Fibroblast of skin of left quadriceps (primary cell): ENCODE measurements at places on chromosomes 4 and X.

DNA sequence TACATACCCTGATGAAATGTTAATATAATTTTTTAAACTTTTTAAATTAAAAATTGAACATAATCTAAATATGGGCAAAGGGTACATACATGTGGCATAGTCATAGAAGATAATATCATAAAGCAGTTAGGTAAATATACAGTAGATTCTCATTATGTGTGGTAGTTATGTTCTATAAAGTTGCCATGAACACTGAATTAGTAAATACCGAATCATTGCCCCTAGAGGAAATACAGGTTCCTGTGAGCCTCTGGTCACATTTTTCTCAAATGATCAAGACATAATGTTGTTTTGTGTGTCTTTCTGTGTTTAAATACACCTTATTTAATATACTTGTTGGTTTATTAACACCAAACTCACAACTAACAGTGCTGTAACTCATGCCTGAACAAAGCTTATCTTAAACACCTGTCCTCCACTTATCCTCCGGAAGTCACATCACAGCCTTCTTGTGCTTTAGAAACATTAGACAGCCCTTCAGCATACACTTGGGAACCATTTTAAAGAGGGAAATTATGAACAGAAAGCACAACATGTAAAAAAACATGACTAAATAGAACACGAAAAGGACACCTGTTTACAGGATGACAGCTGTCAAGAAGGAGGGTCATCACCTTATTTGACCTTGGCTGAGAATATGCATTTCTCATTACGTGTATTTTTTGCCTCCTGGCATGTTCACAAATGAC lies 169.4 kb upstream of the NAP1L5 start:
- no peak for DNase-seq

GRCh38 chr4:182700362-182701160 lies 216.6 kb downstream of the DCTD start:
- DNase-seq = no peak

DNA sequence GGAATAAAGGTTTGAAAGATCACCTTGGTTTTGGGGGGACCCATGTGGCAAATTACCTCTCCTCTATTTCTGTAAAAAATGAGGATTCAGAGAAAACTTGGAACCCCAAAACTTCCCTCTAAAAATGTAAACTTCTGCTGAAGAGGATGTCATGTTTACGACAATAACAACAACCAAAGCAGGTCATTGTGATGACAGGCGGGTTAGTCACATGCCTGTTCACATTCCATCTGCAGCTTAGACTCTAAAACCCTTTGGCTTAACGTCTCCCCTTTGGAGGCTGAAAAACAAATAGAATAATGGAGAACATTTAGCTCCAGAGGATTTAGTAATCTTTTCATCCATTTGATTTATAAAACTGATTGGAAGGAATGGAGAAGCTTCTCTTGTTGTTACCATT lies 75.0 kb upstream of the FAM9C start:
- DNase-seq = no peak

DNA sequence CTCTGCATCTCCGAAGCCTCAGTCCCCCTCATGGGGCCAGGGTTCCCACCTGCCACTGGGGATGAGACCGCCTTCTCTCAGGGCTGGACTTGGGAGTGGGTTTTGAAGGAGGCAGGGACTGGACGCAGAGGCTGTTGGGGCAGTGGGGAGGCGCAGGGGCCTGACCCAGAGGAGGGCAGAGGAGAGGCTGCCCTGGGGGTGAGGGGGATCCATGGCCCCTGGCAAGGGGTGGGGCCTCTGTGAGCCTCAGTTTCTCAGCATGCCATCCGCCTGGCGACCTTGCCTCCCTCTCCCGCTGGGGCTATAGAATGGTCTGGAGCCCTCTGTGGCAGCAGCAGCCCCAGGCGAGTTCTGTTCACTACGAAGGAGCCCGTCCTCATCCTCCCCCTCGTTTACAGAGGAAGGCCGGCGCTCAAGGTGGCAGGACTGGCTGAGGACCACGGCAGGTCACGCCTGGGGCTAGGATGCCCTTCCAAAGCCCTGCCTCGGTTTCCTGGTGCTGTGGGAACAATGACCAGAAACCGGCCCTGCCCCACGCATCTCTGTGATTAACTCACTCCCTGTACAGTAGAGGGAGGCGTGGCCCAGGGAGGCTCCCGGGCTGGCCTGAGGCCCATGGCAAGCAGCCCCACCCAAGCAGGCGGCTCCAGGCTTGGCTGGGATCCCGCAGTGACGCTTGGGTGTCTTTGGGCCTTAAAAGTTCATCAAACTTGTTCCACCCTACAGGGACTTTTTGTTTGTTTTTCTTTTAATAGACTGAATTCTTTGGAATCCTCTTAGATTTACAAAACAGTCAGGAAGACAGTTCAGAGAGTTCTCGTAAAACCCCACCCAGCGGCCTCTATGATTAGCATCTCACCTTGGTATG lies 16.0 kb upstream of the SH3TC1 start:
- no peak for DNase-seq

GRCh38 chr4:5168891-5169290 lies 117.6 kb downstream of the STK32B start:
- DNase-seq = no peak

- DNase-seq = peak; percentile 87
Measured at GRCh38 chr4:56728512-56728911, 47.4 kb upstream of the HOPX start.

DNA sequence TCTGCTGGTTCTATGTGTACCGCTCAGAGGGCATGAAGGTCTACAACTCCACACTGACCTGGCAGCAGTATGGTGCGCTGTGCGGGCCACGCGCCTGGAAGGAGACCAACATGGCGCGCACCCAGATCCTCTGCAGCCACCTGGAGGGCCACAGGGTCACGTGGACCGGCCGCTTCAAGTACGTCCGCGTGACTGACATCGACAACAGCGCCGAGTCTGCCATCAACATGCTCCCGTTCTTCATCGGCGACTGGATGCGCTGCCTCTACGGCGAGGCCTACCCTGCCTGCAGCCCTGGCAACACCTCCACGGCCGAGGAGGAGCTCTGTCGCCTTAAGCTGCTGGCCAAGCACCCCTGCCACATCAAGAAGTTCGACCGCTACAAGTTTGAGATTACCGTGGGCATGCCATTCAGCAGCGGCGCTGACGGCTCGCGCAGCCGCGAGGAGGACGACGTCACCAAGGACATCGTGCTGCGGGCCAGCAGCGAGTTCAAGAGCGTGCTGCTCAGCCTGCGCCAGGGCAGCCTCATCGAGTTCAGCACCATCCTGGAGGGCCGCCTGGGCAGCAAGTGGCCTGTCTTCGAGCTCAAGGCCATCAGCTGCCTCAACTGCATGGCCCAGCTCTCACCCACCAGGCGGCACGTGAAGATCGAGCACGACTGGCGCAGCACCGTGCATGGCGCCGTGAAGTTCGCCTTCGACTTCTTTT lies 32.2 kb downstream of the WFS1 start:
- DNase-seq = no peak
